LHCN-M2 (cell line): ENCODE measurements at places on chromosomes 5 and 9. TPM values are rescaled to one million over a fixed set of nuclear protein-coding genes. Genes with fewer than 3 reads are reported as not detected.

Gene FOXD4L3
- total RNA-seq, result not detected in 2 replicates

Gene TIMD4
- not detected in 2 replicates for total RNA-seq

Gene EGFLAM
- total RNA-seq, result 22.4 and 27.1 TPM in 2 replicates

Gene CCNI2
- total RNA-seq, result 0.06 TPM in 1 of 2 replicates, not detected in the other

Gene RGS7BP
- total RNA-seq, result not detected in 2 replicates

Gene FOXD4L4
- total RNA-seq, result 0.06 and 0.17 TPM in 2 replicates

Gene PFN3
- not detected in 2 replicates for total RNA-seq

Gene TGFBI
- total RNA-seq, result 2,144 and 3,512 TPM in 2 replicates

Gene GDNF
- total RNA-seq, result 0.40 and 0.64 TPM in 2 replicates

Gene SYK
- total RNA-seq, result not detected in 2 replicates

Gene PCDHGA9
- total RNA-seq, result 0.64 and 0.75 TPM in 2 replicates

Gene KLF4
- 4.9 and 6.3 TPM in 2 replicates for total RNA-seq

Gene ELAVL2
- total RNA-seq, result 4.4 and 7.5 TPM in 2 replicates

Gene C9orf50
- total RNA-seq, result not detected in 2 replicates

Gene MTAP
- 60.0 and 67.5 TPM in 2 replicates for total RNA-seq

Gene PGM5
- total RNA-seq, result not detected in 2 replicates

Gene FAM221B
- total RNA-seq, result not detected in 2 replicates
